NCI-H1436 (cell line): ENCODE measurements at places on chromosomes 7 and 10.
A peak's percentile ranks its signal among the peaks of the same experiment; 100 is the strongest.

DNA sequence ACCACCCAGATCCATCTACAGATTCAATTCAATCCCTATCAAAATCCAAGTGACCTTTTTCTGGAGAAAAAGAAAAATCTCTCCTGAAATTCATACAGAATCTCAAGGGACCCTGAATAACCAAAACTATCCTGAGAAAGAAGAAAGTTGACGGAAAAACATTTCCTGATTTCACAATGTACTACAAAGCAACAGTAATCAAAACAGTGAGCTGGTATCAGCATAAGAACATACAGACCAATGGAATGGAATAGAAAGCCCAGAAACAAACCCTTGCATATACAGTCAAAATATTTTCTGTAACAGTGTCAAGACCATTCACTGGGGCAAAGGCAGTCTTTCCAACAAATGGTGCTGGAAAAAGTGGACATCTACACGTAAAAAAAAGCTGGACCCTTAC is 89.9 kb downstream of the JMJD1C start:
- DNase-seq, result no peak

DNA sequence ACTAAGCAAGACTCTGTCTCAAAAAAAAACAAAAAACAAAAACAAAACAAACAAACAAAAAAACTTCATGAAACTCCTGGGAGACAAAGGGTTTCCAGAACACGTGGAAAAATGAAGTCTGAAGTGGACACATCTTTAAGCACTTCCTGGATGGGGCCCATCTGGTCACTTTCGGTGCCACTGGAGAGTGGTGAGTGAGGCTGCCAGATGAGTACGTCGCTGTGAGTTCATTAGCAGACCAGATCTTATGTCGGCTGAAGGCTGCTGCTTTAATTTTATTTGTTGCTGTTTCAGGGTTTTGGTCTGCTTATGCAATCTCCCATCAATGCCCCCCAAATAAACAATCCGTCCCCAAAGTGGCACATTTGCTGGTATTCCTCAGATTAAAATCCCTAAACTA is 64.4 kb downstream of the NPTX2 start:
- no peak for DNase-seq

GRCh38 chr7:41188163-41189130 is 514.4 kb downstream of the INHBA start:
- DNase-seq, result no peak

GRCh38 chr7:28135315-28135714 is 45.3 kb downstream of the JAZF1 start:
- no peak for DNase-seq

GRCh38 chr7:636396-636795 is 90.1 kb upstream of the DNAAF5 start:
- no peak for DNase-seq

- DNase-seq, result no peak
Observed at GRCh38 chr7:134766779-134767519, 12.5 kb upstream of the CALD1 start.

DNA sequence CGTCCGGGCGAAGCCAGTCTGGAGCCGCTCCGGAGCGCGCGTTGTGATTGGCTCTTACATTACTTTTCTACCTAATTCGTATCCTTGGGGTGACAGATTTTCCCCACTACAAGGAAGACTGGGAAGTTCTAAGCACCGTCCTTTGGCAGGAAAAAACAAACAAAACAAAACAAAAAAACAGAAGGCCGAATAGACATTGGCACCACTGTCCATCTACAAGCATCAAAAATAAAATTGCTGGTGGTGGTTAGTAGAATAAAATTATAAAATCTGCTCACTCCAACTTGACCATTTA is 651 bp upstream of the SKAP2 start:
- DNase-seq, result no peak

- no peak for DNase-seq
Observed at GRCh38 chr7:140671966-140672365, 779 bp upstream of the ADCK2 start.

GRCh38 chr7:30143748-30144251 is 9.0 kb downstream of the MTURN start:
- DNase-seq, result peak; percentile 94

DNA sequence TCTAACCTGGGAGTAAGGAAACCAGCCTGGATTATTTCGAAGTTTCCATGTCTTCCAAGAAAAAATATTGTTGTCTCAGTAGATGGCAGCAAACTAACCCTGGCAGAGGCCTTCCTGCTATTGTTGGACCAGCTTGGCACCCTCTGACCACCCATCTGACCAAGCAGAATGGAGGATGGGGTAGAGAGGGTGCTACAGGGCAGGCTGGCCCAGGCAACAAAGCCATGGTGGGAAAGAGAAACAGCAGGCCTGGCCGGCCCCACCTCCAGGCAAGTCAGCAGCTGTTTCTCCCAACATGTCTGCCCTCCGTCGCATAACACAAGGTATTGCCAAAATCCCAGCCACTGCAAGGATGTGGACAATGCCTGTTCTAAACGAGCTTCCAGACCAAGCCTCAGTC is 95.0 kb downstream of the FAM53B start:
- no peak for DNase-seq

DNA sequence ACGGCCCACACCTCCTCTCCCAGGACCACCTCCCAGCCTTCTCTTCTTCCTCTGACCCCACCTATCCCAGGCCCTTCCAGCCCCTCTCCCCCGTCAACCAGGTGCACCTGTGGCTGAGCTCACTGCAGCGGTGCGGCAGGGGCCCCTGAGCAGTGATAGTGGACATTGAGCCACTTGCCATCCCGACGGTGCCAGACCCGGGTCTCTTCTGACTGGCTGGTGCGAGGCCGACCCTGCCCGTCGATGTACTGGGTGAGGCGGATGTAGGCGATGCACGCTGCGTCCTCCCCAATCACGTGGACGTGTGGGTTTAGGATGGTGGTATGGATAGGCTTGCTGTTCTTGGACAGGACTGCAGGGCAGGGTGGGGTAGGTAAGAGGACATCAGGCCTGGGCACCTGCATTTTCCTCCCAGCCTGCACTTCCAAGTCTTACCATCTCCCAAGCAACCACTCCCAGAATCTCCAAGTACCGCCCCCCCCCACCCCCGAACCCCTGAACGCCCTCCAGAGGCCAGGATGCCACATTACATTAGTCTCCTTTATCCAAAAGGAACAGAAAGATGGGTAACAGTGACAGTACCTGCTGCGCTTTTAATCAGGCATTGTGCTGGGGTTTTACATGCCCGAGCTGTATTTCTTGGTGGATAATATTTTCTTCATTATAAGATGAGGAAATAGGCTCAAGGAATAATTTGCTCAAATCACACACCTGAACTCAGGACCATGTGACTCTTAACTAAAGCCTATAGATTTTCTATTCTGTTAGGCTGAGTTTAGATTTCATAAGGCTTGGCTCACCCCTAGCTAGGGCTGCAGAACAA is 3.7 kb upstream of the NDST2 start:
- no peak for DNase-seq

- no peak for DNase-seq
Observed at GRCh38 chr10:33111488-33112051, 153.5 kb upstream of the ITGB1 start.

GRCh38 chr7:46982928-46983327 is 599.0 kb downstream of the TNS3 start:
- DNase-seq, result no peak

DNA sequence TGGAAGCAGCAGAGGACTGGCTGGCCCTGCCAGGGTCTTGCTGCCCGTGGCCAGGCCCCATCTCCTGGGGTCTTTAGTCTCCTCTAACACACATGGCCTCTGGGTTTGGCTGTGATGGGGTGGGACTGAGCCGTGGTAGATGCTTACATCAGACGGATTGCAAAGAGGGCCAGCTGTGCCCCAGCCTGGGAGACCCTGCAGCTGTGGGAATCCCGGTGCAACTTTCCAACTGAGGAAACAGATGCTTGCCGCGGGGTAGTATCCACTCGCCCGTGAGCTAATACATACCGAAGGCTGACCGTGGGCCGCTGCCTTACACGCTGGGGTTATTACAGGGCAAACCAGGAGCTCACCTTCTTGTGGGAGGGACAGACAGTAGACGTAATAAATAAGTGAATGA is 24.1 kb upstream of the SH2B2 start:
- DNase-seq, result no peak

- DNase-seq, result no peak
Observed at GRCh38 chr10:111297351-111297848, 220.6 kb downstream of the ADRA2A start.

- DNase-seq, result no peak
Observed at GRCh38 chr10:74382663-74383062, 231.6 kb downstream of the ADK start.

- DNase-seq, result no peak
Observed at GRCh38 chr7:29216128-29216527, 21.6 kb downstream of the CHN2 start.
